ENCODE measurements at places on chromosomes 3 and 15. TPM values are rescaled to one million over a fixed set of nuclear protein-coding genes. Genes with fewer than 3 reads are reported as not detected.

Gene ARGFX
- polyA plus RNA-seq = not detected

Gene LRRC49
- polyA plus RNA-seq = 16.4 TPM

Gene NCBP2
- polyA plus RNA-seq = 68.7 TPM

Gene PRSS50
- polyA plus RNA-seq = 3.3 TPM

All from left renal pelvis (tissue), 4 donors.